ENCODE measurements at places on chromosomes 6 and 20.
A peak's percentile ranks its signal among the peaks of the same experiment; 100 is the strongest.

- no peak for DNase-seq
These were observed 15.1 kb downstream of the BMP7 start for GRCh38 chr20:57251344-57251743.

- DNase-seq = no peak
These were observed 566.1 kb downstream of the KIF16B start for GRCh38 chr20:16007164-16007563.

DNA sequence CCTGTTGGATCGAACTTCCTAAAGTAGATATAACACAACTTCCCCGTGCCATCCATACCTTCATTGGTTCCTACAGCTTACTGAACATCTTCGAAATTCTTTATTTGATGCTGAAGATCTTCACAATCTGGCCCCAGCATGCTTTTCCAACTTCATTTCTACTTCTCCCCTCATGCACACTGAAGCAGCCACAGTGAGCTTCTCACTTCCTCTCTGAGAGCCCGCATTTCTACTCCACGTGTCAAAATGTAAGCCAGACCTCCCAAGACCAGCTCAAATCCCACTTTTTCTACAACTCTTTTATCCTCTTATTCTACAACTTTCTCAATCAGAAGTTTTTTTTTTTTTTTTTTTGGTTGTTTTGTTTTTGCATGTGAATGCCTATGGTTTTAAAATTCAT lies 254.7 kb downstream of the GMPR start:
- DNase-seq = no peak

DNA sequence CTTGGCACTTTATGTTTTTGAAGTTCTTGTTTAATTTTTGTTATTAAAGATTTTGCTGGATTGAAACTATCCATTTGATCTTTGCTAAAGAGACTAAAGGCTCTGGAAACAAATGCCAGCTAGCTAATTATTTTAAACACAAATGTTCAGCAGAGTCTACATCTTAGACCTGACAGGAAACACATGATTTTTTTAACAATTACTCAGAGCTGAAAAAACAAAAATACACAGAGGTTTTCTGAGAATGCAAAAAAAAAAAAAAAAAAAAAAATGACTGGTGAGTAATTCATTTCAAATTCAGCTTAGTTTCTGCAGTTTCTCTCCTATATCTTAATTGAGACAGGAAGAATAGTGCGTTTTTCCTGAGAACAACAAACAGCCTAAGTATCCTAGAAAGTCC lies 448.0 kb downstream of the TENT5A start:
- DNase-seq = no peak

- DNase-seq = peak; percentile 87
These were observed at the start of gene FBXO30 for GRCh38 chr6:145814501-145815308. Gene FBXO30, minus strand, starts transcription at chr6:145814795. Its CDS starts 8,390 bp downstream, at chr6:145806405.

GRCh38 chr20:44600758-44601201 lies 18.4 kb downstream of the PKIG start:
- DNase-seq = no peak

DNA sequence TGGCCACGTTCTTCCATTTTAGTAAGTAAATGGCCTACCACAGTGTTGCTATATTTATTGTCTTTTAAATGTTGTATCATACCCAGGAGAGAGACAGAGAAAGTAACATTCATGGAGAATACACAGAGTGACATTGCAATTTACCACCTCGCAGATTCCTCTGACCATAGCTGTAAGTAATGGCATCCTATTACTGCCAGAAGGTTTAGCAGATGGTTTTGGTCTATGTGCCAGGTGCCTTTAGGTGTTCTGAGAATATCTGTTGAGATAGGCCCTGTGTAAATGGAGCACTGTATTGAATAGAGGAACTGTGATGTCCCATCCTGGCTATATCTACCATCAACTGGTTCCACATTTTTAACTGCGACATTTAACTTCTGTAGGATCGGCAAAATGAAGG lies 559.6 kb downstream of the KIF16B start:
- no peak for DNase-seq

DNA sequence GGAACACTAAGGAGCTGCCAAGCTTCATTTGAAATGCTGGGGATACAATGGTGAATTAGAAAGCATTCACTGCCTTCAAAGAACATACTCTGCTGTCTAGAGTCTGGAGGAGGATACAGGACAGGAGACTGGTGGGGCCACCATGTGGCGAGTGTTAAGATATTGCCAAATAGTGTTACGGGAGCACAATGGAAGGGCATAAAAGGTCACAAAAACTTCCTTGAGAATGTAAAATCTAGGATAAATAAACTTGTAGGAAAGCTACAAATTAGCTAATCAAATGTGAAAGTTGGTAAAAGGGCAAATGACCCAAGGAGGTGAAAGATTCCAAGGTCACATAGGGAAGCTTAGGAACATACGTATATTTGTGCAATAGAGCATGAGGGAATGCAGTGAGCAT lies 271.7 kb downstream of the RFPL4B start:
- no peak for DNase-seq

DNA sequence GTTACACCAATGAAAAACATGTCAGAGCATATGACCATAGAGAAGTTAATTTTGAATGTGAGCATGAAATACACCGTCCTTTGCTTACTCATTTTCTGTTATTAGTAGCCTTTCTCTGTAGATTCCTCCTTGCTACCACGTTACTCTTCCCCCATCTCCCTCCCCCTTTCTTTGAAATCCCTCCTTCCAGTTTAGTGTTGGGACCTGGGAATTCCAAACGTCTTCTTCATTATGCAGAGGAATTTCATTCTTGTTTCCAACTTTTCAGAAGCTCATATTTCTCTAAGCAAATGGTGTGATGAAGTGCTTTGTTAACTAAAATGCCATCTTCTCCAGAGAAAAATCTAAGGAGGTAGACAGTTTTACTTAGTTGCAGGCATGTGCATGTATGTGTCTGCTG lies 122.4 kb downstream of the MCHR2 start:
- no peak for DNase-seq
